Brain (organoid and tissue), 16 donors: ENCODE measurements at places on chromosomes 3 and 15. TPM values are rescaled to one million over a fixed set of nuclear protein-coding genes. Genes with fewer than 3 reads are reported as not detected.

Gene SUCLG2
- 4.9 TPM for polyA plus RNA-seq

Gene CPLX3
- polyA plus RNA-seq: 2.1 TPM

Gene SLC12A8
- 0.93 TPM for polyA plus RNA-seq

Gene GHSR
- polyA plus RNA-seq: not detected

Gene UCN2
- polyA plus RNA-seq: not detected

Gene SERINC4
- polyA plus RNA-seq: 0.22 TPM

Gene FEZF2
- 4.6 TPM for polyA plus RNA-seq

Gene TAGLN3
- polyA plus RNA-seq: 1,344 TPM

Gene TMEM45A
- 1.1 TPM for polyA plus RNA-seq

Gene GMNC
- polyA plus RNA-seq: not detected

Gene MYRIP
- polyA plus RNA-seq: 4.3 TPM

Gene PPP4R2
- 5.6 TPM for polyA plus RNA-seq

Gene ACVR2B
- polyA plus RNA-seq: 1.8 TPM

Gene RAF1
- 40.3 TPM for polyA plus RNA-seq

Gene SQOR
- polyA plus RNA-seq: 4.5 TPM

Gene MUC4
- 0.25 TPM for polyA plus RNA-seq

Gene CAMKV
- 28.5 TPM for polyA plus RNA-seq

Gene TNFSF10
- 4.1 TPM for polyA plus RNA-seq

Gene USP13
- polyA plus RNA-seq: 10.8 TPM

Gene SLC28A2
- polyA plus RNA-seq: not detected

Gene DAZL
- polyA plus RNA-seq: not detected

Gene CFAP92
- 0.27 TPM for polyA plus RNA-seq

Gene RAD51
- polyA plus RNA-seq: 24.7 TPM

Gene SFMBT1
- 5.6 TPM for polyA plus RNA-seq

Gene IL17RB
- polyA plus RNA-seq: 8.7 TPM

Gene ADIPOQ
- polyA plus RNA-seq: not detected

Gene FOXL2NB
- polyA plus RNA-seq: not detected

Gene RTP4
- 2.0 TPM for polyA plus RNA-seq

Gene ADGRG7
- polyA plus RNA-seq: not detected

Gene PPARG
- polyA plus RNA-seq: 0.78 TPM

Gene ARPIN
- polyA plus RNA-seq: 6.3 TPM

Gene CADM2
- polyA plus RNA-seq: 5.9 TPM

Gene ZNF620
- polyA plus RNA-seq: 3.5 TPM

Gene SERPINI2
- not detected for polyA plus RNA-seq

Gene MYLK
- 24.3 TPM for polyA plus RNA-seq

Gene PRR20G
- not detected for polyA plus RNA-seq

Gene GP5
- polyA plus RNA-seq: not detected

Gene ABHD10
- 37.4 TPM for polyA plus RNA-seq

Gene IQGAP1
- polyA plus RNA-seq: 55.6 TPM

Gene DUOXA2
- polyA plus RNA-seq: not detected

Gene CRTAP
- 50.1 TPM for polyA plus RNA-seq

Gene EHD4
- 7.8 TPM for polyA plus RNA-seq

Gene FES
- polyA plus RNA-seq: 4.1 TPM

Gene CD200
- 82.6 TPM for polyA plus RNA-seq

Gene SCG3
- 144 TPM for polyA plus RNA-seq

Gene ZNF385D
- polyA plus RNA-seq: 0.75 TPM

Gene TM4SF1
- polyA plus RNA-seq: 41.2 TPM

Gene CCDC39
- 0.14 TPM for polyA plus RNA-seq

Gene MME
- not detected for polyA plus RNA-seq

Gene RPUSD3
- 23.9 TPM for polyA plus RNA-seq

Gene ALG1L2
- polyA plus RNA-seq: not detected

Gene CYP11A1
- 1.1 TPM for polyA plus RNA-seq

Gene ZKSCAN7
- 6.8 TPM for polyA plus RNA-seq

Gene DGKG
- 3.8 TPM for polyA plus RNA-seq

Gene ATP6V1A
- polyA plus RNA-seq: 35.2 TPM

Gene BUB1B
- 22.6 TPM for polyA plus RNA-seq

Gene SLC7A14
- 5.9 TPM for polyA plus RNA-seq
